RKO (cell line): ENCODE measurements at places on chromosomes 5 and 9.

GRCh38 chr9:113708821-113709713 lies 167.0 kb upstream of the ZNF618 start:
- DNase-seq, result no peak

DNA sequence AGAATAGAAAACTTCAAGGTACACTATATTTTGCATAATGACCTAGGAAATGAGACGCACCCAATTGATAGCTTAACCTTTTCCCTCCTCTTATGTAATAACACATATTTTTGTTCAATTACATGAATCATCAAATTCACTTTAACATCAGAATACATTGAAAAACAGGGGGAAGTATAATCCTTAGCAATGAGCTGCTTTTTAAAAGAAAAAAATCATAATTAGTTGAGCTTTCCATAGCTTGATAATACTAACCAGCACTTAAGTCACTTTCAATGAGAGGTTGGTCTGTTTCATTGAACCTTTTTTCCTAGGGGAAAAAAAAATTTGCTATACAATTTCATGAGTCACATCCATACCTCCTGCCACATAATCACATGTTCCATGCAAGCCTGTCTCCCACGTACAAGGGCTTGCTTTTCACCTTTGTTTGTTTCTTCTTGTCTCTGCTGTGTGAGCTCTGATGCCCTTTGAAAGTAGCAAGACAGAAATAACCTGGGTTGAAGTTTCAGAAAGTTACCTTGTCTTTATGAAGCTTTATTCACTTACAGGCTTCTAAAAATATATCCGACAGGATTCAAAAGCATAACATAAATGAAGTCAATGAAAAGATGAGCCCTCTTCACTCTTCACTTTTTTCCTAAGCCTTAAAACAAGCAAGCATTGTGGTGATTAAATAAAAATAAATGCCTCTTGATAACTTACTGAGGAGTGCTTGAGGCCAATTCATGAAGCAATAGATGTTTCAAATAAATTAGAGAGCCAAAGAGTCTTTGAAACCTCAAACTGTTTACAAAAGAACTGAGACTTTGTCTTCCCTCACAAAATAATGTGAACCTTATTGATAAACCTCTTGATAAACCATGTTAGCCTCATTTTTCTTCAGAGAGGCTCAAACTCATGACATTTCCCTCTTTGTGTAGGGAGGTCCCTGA lies 108.5 kb downstream of the FEM1C start:
- DNase-seq, result no peak

GRCh38 chr9:135376511-135377265 lies 102.9 kb upstream of the PPP1R26 start:
- DNase-seq, result no peak

GRCh38 chr9:109889456-109889855 lies 109.5 kb downstream of the PALM2AKAP2 start:
- DNase-seq, result no peak

GRCh38 chr9:121736934-121737462 lies 85.6 kb downstream of the DAB2IP start:
- DNase-seq, result peak; percentile 80

DNA sequence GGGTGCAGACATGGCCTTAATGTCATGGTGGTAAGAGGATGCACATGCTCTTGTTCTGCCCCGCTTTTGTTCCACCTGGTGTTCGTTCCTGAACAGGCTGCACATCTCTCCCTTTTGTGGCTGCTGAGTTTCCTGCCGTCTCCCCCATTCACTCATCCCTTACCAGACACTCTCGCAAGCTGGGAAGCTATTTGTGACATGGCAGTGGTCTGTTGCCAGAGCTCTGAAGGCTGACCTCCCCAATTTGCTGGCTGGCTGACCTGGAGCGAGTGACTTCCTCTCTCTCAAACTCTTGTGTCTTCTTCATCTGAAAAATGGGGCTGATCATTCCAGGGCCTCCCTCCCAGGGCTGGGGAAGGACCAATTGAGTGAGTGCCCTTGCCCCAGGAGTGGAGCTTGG lies 35.9 kb downstream of the HRH2 start:
- DNase-seq, result no peak

DNA sequence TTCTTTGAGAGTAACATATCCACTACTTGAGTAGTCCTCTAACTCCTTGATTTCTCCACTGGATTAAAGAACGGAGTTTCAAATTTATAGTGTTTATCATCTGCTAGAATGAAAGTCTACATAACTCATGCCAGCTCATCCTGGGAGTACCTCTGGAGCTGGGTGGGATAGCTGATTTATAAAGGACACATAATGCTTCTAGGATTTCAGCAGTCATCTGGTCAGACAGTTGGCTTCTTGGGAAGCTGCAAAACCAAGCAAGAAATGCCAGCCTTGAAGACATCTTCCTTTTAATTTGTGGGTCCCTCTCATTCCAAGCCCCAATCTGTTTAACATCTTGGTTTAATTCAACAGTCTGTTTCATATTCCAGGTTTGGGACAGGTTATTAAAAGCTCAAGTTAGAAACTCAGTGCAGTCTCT lies 3.2 kb downstream of the GALNT10 start:
- no peak for DNase-seq

GRCh38 chr9:126805554-126806262 lies 868 bp downstream of the ZBTB43 start:
- DNase-seq, result peak; percentile 99

GRCh38 chr5:52895075-52895474 lies 94.1 kb upstream of the ITGA2 start:
- no peak for DNase-seq

DNA sequence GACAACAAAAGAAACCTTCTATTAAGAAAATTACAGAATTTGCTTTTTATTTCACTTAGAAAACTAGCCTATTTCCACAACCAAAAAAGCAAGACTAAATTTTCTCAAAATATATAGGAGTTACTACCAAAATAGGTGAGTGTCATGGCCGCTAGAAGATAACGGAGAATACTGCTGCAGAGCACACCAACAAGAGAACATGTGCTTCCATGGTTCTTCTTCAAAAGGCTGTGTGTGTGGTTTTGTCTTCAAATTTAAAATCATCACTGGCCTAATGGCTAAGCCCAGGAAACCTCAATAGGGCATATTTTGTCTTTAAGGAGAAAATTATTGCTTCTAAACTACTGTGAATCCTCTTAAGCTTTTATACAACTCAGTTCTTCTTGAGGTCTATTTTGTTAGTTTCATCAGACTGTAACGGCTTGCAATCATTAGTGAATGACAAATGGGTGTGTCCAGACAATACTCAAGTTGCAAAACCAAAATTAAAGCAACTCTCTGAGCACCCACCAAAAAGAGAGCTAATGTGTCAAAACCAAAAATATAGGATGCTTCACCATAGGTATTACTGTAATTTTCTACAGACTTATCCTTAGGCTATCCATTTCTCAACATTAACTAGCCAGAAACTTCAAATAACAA lies 3.3 kb downstream of the SETX start:
- DNase-seq, result no peak

DNA sequence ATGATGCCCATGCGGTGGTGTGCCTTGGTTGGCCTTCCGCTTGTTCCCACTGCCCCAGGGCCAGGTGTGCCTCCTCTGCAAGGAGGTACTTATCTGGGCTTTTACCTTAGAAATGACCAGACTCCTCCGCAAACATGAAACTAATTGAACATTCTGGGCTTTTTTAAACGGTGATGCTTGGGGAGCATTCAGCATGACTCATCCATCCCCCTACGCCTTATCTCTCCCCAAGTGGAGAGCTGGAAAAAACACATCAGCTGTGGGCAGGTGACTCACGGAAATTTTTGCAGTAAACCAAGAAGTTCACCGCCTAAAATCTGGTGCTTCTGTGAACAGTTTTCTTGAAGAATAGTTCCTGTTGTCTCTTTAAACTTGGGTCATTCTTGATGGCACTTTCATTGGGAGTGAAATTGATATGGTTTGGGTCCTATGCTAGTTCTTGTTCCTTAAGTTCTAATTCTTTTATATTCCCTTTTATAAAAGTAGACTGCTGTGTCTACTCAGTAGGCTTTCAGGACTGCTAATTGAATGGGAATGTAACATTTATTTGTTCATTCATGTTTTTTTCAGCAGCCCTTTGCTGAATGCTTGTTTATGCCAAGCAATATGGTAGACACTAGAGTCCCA lies 39.6 kb downstream of the SFXN1 start:
- peak; percentile 70 for DNase-seq

GRCh38 chr5:179404321-179405053 lies 59.2 kb upstream of the ADAMTS2 start:
- no peak for DNase-seq

- no peak for DNase-seq
Measured at GRCh38 chr5:4098226-4098625, 502.6 kb downstream of the IRX1 start.

DNA sequence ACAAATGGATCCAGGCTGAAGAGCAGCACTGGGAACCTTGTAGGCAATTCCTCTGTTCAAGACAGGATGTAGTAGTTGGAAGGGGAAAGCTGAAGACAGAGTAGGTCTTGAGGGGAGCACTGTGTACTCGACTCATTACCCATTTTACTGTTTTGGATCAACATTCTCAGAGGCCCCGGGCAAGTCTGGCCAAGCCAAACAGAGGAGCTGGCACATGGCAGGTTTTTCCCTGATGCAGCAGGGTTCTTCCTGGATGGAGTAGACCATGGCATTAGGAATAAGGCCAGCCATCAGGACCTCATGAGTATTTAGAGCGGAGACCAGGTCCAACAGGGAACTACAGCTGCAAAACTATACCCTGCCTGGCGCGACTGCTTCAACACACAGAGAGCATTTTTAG lies 4.4 kb downstream of the SVEP1 start:
- DNase-seq, result no peak

DNA sequence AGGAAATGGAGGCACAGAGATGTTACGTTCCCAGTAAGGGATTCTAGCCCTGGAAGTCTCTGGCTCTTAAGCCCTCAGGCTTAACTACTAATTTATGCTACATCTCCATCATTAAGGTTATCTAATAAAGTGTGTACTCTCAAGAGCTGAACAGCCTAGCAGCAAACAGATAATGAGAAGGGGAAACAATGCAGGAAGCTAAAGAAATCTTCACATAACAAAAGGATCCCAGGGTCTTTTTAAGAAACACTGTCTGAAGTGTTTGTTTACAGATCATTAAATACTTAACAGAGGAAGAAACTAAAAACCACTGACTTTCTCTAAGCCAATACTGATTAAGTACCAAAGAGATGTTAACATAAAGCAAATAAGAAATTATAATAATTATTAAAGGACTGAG lies 129.0 kb downstream of the PAPPA start:
- DNase-seq, result no peak

- no peak for DNase-seq
Measured at GRCh38 chr5:68222310-68222709, 6.8 kb downstream of the PIK3R1 start.

DNA sequence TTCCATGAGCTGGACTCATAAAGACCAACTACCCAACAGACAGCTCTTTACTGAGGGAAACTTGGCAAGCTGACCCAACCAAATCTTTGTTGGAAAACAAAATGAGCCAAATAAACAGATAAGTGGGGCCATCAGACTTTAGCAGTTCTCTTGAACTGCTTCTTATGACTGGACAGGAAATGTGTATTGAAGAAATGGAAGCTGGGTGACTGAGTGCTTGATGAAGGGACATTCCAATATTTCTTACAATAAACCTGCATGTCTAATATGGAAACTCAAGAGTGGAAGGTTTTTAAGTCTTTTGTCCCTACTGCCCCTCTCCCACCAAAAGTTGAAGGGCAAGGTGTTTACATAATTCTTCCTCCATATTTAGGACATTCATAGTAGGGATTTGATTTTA lies 218.8 kb upstream of the NR4A3 start:
- no peak for DNase-seq

GRCh38 chr9:116987721-116988485 lies 300.8 kb downstream of the TRIM32 start:
- peak; percentile 36 for DNase-seq

- DNase-seq, result no peak
Measured at GRCh38 chr9:84337252-84337651, 3.3 kb downstream of the SLC28A3 start.

GRCh38 chr9:85900504-85901201 lies 40.3 kb upstream of the NAA35 start:
- DNase-seq, result peak; percentile 54

GRCh38 chr9:37626708-37627292 lies 24.0 kb upstream of the FRMPD1 start:
- DNase-seq, result no peak
